Caco-2 (cell line): ENCODE measurements at places on chromosomes 6 and 20.
A peak's percentile ranks its signal among the peaks of the same experiment; 100 is the strongest.

- DNase-seq = peak; percentile 54
Observed at GRCh38 chr6:167558246-167559177, 233.6 kb downstream of the TTLL2 start.

- no peak for DNase-seq
Observed at GRCh38 chr6:132675749-132676148, 16.8 kb upstream of the TAAR1 start.

- DNase-seq = peak; percentile 86
Observed at GRCh38 chr20:50188879-50189680, 1.6 kb upstream of the CEBPB start.

DNA sequence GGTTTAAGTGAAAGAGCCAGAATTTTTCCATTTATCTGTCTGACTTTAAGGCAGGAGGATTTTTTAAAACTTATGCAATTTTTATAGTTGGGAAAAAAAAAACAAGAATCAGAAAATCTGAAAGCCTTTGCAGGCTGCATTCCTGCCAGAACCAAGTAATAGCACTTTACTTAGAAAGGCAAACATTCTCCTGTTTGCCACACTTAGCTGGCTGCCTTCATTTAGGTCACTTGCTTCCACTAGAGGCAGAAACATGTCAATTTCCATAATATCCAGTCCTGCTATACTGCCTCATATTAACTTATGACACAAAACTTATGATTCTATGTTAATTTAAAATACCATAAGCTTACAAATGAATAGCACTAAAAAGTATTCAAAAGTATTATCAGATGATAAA lies 425.8 kb downstream of the FRK start:
- DNase-seq = no peak

DNA sequence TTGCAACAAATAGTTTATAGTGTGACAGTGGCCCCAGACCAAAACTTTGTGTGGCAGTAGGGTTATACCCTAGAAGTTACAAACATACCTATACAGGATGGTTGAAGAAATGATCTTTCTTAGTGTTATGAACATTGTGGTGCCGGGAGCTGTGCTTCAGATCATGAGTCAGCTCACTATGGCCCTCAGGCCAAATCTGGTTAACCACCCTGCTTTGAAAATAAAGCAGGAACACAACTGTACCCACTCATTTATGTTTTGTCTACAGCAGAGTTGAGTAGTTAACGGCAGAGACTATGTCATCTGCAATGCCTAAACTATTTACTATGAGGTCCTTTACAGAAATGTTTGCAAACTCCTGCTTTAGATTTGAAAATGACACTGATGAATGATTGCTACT lies 24.3 kb downstream of the AKAP7 start:
- DNase-seq = no peak

DNA sequence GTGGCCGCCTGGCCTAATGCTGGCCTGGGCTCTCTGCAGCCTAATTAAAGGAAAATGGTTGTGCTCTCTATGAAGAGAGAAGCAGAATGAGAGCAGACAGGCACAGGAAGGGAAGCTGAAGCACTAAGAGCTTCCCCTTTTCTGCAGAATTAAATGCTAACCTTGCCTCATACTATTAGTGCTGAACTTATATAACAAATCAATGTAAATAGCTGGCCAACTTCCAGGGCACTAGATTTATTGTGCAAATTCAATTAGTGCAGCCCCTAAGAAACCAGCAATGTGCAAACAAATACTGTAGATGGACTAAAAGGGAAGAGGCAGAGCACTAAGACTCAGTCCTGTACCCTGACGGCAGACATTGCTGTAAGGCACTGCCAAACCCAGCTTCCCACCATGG lies 36.1 kb upstream of the INSM1 start:
- no peak for DNase-seq

- DNase-seq = no peak
Observed at GRCh38 chr20:63182946-63183415, 33.0 kb downstream of the YTHDF1 start.

DNA sequence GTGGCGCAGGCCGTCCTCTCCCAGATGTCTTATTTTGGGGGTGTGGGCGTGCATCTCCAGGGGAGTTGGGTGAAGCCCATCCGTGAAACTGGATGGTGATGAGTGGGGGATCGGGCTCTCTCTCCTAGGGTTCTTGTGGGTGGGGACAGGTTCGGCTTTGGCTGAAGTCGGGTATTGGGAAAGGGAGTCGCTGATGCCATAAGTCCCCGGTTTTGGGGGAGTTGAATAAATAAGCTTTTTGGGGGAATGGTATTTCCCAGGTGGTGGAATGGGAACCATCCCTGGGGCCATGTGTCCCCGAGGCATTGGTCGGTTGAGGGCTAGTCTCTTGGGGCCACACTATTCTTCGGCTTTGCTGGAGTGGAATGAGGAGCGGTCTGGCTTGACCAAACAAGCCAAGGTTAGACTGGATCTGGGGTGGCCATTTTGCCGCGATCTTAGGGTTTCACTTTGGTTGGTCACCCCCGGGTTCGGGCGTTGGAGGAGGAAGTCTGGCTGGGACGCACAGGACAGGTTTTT lies 481 bp downstream of the ZNF133 start:
- DNase-seq = peak; percentile 41

- DNase-seq = no peak
Observed at GRCh38 chr20:57415771-57416170, 24.6 kb downstream of the RBM38 start.

- peak; percentile 88 for DNase-seq
Observed at GRCh38 chr6:3456898-3457709, at the start of gene SLC22A23. Gene SLC22A23 (minus strand): TSS chr6:3457050. CDS start chr6:3456559, 491 bp downstream.

GRCh38 chr20:36311854-36312723 lies 6.0 kb downstream of the DLGAP4 start:
- peak; percentile 37 for DNase-seq

DNA sequence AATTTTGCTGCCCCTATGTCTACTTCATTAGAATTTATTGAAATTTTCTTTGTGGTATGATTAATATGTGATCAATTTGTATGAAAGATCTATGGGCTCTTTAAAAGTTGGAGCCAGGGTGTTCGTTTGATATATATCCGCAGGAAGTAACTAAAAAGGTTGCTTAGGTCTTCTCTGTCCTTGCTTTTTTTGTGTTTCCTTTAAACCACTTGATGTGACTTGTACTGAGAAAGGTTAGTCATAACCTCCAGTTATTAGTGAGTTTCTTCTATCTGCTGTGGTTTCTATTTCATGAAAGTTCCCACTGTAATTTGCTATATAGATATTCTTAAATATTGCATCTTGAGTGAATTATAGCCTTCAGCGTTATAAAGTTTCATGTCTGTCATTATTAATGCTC lies 585.3 kb upstream of the ARID1B start:
- DNase-seq = no peak

DNA sequence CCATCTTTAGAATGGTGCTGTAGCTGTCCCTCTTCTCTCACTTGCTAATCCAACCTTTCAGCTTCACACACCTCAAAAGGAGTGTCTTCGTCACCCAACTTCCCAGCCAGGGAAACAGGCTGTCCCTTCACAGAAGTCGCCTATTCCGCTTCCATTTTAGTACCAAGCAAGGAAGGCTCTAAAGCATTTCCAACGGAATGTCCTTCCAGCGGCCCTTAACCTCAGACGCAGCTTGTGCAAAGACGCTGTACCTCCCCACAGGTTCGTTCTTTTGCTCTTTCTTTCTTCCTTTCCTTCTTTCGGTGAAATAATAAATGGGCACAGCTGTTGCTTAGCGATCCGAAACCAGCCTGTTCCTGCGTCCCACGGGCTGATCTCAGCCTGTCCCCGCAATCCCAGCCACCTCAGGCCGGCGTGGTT lies 1.5 kb downstream of the PTPRT start:
- no peak for DNase-seq

GRCh38 chr6:158154816-158155215 lies 13.2 kb downstream of the SERAC1 start:
- DNase-seq = no peak

GRCh38 chr6:161418463-161418945 lies 144.6 kb upstream of the AGPAT4 start:
- DNase-seq = no peak

DNA sequence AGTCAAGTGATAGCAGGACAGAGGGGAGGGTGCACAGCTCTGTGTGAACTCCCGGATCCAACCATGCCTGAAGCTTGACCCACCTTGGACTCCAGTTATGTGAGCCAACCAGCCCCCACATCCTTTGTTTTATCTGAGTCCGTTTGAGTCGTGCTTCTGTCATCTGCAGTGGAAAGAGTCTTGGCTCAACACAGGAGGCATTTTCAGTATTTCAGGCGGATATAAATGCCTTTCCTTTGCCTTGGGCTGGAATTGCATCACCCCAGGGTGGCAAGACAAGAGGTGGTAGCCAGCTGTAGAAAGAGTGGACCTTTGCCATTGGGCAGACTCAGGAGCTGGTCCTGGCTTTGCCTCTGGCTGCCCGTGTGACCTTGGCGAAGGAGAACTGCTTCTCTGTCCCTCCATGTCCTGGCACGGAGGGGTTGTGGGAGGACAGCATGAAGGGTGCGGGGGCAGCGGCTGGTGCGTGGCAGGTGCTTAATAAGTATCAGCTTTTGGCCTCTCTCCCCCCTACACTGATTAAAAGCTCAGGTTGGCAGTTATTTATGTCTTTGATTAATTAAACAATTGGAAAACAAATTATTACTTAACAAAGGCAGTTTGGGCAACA lies 42.6 kb upstream of the APCDD1L start:
- DNase-seq = no peak

DNA sequence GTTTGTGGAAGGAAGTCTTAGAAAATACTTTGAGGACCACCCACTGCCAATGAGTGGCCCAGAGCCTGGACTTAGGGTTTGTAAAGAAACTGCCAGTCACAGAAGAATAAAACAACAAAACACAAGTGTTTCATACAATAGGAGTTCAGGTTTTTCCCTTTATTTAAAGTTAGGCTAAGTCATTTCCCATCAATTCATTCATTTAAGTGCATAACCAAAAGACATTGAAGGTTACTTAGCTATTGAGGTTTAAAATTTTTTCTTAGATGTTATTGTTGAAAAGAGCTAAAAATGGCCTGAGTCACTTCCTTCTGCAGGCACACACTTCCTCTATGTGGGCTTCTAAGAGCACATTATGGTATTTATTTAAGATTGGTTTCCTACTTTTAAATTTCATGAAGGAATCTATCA lies 54.2 kb downstream of the ARMC2 start:
- DNase-seq = no peak

GRCh38 chr6:12165722-12166280 lies 124.4 kb upstream of the EDN1 start:
- no peak for DNase-seq

DNA sequence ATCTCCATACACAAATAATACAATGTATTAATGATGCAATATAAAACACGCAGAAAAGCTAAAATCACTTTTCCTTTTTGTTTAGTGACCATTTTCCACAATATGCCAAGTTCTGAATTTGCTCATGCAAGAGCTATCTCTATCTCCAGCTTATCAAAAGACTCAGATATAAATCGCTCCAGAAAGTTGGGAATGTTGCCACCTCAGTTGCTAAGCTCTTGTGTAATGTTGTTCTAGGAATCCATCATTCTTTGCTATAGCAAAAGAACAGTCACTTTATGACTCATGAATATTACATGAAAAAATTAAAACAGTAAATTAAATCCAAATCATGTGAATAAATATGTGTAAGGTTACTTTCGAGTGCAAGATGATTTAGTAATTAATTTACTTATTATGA lies 8.7 kb downstream of the PLAGL1 start:
- no peak for DNase-seq

DNA sequence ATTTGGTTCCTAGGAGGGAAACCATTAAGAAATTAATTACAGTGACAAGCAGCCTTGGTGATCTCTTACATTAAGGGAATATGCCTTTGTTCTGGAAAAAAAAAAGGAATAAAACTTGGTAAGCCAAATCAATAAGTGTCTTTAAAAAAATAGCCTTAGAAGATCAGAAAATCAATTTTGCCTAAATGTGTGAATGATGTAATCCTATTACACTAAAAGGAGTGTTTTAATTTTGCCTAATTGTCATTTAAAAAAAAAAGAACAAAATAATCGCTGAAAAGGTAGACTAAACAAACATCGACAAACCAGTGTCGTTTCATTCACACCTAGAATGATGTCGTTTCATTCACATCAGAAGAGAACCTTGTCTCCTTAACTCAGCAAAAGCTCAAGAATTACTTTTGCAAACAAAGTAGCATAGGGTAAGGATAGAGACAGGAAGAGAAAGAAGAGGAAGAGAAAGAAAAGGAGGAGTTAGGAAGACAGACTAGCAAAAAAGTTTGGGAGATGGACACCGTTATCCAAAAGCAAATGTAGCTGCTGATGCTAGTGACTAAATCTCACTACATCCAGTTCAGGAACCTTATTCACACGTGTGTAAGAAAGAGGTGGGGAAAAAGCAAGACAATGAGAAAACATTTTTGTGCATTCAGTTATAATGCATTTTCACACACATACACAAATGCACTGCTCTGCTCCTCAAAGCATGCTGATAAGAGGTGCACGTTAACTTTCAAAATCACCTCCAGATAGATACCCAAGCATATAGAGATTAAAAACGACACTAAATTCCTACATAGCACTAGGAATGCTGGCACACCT lies 60.6 kb downstream of the HIVEP2 start:
- no peak for DNase-seq

DNA sequence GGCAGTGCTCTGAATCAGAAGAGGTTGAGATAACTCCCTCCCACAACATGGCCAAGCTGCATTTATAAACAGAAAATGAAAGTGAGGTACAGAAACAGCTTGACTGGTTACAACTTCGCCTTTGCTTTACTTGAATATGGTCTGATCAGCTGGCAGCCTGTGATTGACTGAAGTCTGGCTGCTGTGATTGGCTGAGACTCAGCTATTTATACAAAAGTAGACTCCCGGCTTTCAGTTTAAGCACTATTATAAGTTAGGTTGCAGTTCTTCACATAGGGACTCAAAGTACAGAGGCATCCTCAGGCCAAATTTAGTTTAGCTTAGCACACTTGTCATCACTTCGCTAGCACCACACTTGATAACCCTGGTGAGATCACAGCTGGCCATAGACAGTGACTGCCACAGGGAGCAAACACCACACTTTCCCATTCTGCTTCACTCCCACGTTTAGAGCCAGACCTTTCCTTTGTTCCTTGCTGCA lies 362.6 kb downstream of the EPM2A start:
- no peak for DNase-seq

DNA sequence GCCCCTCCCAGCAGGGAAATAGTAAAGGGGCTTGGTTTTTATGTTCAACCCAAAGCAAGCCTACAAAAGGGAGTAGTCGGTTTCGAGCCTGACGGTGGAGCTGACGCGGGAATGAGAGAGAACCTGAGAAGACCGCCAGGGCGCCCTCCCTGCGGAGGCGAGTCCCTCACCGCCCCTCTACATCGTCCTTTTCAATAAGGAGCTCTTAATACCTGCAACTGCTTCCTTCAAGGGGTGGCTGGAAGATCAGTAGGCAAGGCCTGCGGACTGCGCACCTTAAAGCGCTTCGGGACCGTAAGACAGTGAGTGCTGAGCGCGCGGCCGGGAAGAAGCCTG lies 709 bp upstream of the ZNF76 start:
- DNase-seq = no peak

- DNase-seq = no peak
Observed at GRCh38 chr6:6931071-6932025, 176.4 kb upstream of the RREB1 start.

DNA sequence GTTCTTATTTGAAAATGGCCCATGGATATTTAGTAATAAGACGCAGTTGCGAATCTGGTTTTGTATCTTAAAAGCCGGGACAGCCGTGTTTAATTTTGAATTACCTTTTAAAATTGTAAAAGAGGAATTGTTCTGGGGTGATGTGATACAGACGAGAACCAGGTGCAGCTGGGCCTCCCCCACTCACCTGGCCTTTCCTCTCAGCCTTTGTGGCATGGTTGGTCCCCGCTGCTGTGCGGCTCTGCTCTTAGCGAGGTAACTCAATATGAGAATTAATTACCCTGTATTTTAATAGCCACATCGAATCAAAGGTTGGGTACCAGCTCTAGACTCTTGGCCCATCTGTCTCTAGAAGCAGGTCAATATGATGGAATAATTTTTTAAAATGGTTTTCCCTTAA lies 56.5 kb upstream of the DACT2 start:
- no peak for DNase-seq
